ENCODE measurements at places on chromosomes 12 and 14.

GRCh38 chr12:697481-697880 lies 34.2 kb upstream of the NINJ2 start:
- no peak for DNase-seq

DNA sequence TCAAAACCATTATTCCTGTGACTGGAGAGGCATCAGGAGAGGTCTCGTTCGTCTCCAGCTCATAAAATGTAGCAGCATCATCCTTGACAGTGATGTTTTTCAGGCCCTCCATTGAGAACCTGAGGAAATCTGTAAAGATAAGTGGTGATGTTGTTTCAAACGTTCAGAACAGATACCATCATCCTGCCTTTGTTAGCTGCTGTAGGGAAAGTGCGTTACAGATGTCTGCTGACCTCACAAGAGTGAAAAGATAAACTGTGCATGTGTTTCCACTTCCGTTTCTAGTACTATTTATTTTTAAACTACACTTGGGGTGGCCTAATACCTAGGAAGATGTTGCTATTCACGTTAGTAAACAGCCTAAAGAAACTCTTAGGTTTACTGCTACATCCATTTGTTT lies 28.4 kb downstream of the BCL2L14 start:
- DNase-seq, result no peak

DNA sequence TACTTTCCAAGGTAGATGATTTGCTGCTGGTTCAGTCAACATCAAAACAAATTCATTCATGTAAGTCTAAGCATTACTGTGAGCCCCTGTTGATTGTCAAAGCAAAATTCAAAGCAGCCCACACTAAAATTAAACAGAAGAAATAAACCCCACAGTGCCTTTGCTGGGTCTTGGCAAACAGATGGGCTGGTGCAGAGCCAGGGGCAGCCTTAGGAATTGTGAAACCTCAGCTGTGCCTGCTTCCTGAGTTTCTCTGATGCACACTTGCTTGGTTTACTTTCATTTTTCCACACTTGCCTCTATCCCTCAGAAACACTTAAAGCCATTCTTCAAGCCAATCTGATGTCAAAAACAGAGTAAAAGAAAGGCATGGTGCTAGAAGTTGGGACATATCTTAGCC lies 6.6 kb upstream of the PLEKHG7 start:
- no peak for DNase-seq

DNA sequence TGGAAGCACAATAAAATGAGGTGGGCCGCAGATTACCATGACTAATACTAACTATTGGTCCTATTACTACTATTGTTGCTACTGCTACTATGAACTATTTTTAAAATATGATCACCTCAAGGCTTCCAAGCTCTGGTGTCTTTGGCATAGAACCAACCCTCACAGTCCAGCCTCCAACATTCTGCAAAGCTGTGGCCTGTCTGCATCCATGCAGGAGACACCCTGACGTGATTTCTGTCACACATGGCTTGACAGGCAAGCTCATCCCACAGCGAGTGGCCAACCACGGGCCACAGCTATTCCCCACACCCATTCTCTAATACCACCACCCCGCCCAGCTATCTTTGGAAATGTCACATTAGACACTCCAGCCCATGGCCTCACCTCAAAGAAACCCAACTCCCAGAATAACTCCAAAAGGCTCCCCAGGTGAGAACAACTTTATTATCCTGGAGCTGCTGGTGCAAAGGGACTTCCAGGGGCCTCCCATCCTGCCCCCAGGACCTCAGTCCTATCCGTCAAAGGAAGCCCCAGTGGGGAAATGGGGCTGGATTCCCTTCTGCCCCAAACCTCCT lies 14.4 kb downstream of the ISCU start:
- no peak for DNase-seq

DNA sequence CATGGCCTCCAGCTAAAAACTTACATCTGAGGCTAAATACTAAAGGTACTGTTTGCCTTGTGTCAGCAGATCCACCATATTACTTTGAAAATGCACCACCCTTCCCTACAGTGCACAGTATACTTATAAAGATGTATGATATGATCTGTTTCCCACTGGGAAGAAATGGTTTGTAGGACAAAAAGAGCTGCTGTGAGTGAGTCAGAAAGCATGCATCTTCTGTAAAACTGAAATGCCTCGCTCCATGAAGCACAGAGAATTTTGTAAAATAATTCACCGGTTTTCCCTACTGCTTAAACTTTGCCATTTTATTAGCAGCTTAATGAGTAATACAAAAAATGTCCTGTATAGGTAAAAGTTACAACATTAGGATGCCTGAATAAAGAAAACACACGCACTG lies 68.8 kb downstream of the MDGA2 start:
- no peak for DNase-seq

DNA sequence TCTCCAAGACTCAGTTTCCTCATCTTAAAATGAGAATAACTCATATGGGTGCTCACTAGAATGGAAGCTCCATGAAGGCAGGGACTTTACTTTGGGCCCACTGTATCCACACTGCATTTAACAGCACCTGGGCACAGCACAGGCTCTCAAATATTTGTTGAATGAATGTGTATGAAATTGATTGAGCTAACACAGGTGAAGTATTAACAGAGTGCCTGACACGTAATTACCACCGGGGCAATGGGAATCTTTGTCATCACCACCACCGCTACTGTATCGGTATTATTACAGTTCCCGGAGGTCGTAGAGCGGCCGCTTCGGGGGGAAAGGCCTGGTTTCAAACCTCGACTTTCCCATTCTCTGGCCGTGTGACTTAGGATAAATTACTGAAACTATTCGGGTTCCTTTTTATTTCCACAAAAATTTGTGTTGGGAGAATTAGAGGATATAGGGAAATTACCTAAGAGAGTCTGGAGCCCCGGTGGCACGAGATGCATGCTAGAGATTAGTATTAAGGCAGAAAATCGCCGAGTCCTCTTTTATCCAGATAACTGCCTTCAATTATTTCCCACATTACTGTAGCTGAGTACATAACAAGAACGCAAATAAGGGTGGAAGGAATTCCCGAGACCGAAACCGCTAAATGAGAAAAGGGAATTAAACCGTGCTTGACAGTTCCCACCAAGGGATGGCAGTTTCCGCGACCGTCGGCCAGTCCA lies 1.0 kb upstream of the RIC8B start:
- no peak for DNase-seq

DNA sequence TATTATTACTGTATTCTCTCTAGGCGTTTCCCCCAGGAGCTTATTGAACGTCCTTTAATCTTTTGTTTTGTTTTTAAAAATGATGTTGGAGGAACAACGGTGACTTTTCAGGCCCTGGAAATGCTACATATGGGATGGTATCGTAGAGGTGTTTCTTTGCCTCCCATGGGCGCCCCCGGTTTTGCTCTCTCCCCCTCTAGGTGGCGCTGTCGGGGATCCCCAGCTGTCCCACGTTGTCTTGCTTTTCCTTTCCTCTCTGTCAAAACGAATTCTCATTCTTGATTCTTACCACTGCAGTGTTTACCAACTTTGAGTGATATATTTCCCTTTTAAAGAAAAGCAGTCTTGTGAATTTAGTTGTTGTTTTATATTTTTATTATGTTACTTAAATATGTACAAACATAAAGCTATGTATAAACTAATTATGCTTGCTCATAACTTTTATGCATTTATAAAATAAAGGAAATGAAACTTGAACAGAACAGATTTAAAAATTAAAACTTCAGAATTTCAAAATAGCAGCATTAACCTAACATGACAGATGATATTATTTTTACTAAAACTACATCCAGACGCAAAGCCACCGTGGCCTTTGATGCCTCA lies 171.9 kb downstream of the RGS6 start:
- no peak for DNase-seq

Measured in esophagus squamous epithelium (tissue), 5 donors.